COLO829 (cell line): ENCODE measurements at places on chromosomes 16 and 17.
A peak's percentile ranks its signal among the peaks of the same experiment; 100 is the strongest.

DNA sequence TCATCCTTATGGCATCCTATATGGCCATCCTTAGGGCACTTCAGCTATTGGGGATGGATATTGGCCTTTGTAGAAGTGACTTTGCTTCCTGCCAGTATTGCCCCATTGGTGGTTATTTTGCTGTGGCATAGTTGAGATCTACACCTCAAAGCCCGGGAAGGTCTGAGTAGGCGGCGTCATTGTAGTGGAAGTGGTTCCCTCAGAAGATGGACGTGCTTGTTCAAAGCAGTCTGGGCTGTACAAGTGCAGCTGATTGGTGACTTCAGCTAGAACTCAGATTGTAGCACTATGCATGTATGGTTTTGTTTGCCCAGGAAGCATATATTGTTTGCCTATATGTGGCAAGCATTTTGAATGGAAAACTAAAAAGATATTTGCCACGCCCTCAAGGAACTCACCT is 83.2 kb downstream of the TMC6 start:
- DNase-seq, result no peak

DNA sequence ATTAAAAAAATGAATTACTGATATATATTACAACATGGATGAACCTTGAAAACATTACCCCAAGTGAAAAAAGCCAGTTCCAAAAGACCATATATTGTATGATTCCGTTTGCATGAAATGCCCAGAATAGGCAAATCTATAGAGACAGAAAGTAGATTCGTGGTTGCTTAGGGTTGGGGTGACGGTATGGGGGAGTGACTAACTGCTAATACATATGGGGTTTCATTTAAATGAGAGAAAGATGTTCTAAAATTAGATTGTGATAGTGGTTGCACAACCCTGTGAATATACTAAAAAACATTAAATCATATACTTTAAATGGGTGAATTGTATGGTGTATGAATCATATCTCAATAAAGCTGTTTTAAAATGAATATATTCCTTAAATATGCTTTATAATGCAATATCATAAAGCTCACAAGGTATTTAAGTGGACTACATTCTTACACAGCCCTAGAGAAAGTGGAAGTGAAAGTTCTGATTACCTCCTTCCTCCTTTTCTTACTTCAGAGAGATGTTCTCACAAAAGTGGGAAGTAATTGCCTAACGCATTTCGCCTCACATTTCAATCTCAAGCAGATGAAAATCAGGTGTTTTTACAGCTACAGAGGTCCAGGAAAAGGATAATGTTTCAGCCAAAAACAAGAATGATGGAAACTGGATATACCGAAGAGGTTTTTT is 142.7 kb upstream of the GNAO1 start:
- no peak for DNase-seq

DNA sequence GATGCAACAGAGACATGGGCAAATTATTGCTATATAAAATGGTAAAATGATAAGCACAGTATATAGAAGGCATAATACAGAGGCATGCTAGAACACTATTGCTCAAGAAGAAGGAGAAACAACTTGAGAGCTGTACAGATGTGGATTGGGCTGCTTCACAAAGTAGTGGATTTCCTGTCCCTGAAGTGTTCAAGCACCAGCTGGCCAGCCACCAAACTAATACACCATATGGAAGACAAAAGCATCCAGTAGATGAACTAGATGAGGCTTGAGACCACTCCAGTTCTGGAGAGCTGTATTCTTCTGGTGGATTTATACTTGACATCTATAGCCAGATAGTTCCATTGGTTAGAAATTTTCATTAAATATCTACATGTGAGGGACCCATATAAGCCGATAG is 134.1 kb upstream of the GNAO1 start:
- no peak for DNase-seq

GRCh38 chr16:84169765-84170310 is 17.0 kb downstream of the TAF1C start:
- no peak for DNase-seq

DNA sequence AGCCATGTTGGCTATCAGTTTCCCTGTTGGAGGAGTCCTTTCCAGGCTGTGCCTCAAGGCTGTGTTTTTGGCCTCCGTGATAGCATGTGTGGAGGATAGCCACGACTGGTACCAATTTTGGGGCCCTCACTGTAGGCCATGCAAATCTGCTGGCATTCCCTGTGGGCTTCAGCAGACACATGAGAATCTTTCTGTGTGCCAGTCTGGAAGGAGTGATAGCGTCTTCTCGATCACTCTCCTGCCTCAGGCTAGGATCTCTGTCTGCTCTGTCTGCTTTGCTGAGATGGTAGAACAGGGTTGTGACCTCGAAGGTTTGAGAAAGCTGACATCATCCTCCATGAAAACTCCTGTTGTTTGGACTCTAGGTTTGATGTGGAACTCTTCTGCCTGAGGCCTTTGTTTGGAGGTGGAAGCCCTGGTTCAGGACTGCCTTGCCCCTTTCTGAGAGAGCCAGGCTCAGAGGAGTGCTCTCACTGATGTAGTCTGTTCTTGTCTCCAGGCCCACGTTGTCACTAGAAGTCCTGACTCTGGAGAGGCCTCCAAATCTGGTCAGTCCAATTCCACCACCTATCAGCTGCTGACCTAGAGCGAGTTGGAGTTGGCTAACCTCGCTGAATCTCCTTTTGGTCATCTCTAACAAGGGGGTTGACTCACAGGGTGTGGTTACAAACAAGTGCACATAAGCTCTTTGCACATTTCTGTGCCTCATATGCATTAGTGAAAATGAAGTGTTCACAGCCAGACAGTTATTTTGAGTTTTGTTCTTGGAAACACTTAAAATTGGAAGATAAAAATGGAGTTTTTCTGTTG is 12.1 kb upstream of the EDC4 start:
- peak; percentile 55 for DNase-seq

GRCh38 chr16:14196539-14196938 is 125.4 kb downstream of the MRTFB start:
- DNase-seq, result peak; percentile 12

- DNase-seq, result no peak
Observed at GRCh38 chr17:8490256-8491023, 54.8 kb downstream of the NDEL1 start.

DNA sequence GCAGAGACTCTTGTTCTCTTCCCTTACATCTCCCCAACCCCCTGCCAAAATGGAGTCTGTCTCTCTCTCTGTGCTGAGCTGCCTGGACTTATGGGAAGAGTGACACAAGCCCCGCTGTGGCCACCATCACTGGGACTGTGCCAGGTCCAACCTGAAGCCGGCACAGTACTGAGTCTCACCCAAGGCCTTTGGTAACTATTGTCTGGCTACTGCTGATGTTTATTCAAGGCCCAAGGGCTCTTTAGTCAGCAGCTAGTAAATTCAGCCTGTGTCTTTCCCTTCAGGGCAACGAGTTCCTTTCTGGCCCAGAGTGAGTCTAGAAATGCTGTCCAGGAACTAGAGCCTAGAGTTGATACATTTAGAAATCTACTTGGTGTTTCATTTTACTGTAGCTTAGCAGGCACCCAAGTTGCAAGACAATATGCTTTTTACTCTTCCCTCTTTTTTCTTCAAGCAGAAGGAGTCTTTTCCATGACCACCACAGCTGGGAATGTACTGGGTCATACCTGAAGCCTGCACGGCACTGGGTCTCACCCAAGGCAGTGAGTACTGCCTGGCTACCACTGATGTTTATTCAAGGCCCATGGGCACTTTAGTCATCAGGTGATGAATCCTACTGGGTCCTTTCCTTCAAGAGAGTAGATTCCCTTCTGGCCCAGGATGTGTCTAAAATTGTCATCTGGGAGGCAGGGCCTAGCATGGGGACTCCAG is 17.7 kb downstream of the EFCAB5 start:
- no peak for DNase-seq
